IMR-90 (cell line): ENCODE measurements at places on chromosomes 5 and 9. TPM values are rescaled to one million over a fixed set of nuclear protein-coding genes. Genes with fewer than 3 reads are reported as not detected.

DNA sequence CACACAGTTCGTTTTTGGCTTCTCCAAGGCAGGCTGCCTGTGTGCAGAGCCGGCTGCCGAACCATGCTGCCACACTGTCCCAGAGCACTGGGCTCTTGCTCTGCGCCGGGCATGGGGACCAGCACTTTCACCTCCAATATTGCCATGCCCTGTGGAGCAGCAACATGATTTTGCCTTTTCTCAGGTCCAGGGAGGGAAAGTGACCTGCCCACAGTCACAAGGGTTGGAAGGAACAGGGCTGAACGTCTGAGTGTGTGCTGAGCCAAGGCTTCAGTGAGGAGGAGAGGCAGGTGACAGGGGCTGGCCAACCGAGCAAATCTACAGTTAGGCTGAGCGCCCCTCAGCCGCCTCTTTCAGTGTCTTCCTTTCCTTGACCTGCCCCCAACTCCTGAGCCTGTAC, 34.0 kb upstream of the SYNPO start:
- no peak for DNase-seq

DNA sequence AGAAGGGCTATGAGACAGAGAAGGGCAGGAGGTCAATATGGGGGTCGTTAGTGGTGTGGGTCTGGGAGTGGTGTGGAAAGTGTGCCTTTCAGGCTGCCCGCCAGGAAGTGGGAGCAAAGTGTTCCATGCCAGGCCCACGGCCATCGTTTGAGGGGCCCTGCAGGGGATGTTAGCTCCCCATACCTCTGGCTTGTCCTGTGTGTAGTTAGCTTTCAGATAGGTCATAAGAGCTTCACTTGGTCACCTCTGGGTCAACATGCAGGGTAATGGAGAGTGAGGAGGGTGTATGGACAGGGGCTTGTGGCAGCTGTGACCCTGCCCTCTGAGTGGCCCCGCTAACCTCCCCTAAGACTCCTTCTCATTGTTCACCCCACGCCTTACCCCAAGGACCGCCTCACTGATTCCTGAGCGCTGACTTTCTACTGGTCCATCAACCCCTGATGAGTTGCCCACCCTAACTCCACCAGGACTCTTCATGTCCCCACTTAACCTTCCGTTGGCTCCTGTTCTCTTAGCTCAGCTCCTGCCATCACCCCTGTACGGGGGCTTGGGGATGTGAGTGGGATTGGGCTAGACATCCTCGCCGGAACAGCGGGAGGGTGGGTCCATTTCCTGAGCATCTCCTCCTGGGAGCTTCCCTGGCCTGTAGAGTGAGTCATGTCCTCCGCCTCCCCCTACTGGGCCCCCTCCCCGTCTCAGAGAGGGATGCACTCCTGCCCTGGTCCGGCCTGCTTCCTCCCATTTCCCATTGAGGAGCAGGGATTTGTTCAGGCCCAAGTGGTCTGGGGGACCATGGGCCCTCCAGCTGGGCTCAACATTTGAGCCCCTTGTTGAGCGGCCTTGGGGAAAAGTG, 125.7 kb downstream of the FGF18 start:
- DNase-seq = no peak

- no peak for DNase-seq
Measured at GRCh38 chr5:162202285-162202880, 134.8 kb downstream of the GABRG2 start.

DNA sequence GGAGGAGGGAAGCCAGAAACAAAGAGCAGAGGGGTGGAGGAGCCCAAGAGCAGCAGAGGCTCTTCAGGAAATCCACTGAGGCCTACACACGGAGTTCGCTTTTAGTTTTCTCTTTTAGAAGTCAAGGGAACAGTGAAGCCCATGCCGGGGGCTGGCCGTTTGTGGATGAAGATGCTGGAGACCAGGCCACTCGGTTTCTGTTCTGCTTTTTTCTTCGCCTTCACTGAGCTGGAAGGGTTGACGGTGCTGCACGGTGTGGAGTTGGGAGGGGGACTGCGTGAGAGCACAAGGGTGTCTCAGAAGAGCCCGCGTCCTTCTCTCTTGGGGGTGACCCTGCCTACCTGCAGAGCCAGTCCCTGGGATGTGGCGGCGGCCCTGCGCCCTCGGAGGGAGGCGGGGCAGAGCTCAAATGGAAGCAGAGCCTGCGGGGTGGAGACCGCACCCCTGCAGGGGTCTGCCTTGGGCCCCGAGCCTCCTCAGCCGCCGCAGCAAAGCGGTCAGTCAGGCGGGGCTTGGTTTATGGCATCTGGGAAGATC, 68.5 kb upstream of the CACNA1B start:
- DNase-seq = no peak

DNA sequence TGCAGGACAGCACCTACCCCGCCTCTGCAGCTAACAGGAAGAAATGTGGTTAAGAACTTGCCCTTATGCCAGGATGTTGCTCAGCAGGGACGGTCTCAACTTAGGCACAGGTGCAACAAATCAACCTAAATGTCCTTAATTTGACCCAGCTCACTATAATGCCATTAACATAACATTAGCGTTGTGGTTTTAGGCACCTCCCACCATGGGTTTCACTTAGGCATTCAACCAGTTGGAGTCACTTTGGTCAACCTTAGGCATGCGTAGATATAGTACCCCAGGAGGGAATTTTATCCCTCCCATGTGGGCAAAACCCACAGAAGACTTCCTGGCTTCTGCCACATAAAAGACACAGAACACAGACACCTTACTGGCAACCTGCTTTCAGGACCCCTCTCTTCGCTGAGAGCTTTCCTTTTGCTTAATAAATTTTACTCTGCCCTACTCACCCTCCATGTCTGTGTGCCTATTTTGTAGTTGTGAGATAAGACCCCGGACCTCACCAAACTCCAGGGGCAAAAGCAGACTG, 8.7 kb upstream of the ERAP1 start:
- DNase-seq = no peak

DNA sequence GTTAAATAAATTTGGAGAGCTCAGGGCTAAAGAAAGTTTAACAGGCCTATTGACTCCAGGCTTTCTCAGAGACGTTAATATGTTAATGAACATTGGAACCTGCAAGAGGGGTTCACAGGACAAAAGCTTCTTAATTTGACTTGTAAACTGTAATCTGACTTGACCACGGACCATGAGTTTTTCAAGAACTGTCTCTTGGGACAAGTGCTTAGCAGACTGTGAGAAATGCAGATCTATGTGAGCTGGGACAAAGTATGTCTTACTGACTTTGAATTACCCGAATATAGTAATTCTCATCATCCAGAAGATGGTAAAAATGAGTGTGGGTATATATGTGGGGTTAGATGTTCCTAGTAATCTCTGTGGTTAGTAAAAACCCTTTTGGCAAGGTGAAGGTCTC, 186.6 kb downstream of the ATP10B start:
- no peak for DNase-seq

DNA sequence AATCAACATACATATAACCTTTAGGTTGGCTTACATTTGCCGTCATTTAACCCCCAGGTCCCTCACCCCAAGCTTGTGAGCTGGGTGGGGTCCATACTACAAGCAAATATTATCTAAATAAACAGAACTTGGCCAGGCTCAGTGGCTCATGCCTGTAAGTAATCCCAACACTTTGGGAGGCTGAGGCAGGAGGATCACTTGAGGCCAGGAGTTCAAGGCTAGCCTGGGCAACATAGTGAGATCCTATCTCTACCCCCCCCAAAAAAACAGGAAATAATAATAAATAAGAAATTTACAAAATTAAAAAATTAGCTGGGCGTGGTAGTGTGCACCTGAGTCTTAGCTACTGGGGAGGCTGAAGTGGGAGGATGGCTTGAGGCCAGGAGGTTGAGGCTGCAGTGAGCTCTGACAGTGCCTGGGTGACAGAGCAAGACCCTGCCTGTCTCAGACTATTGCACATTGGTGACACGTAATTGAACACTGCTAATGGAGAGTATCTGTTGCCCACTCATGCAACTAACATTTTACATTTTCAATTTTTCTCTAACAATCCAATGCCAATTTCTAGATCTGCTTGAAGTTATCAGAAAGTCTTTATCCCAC, 18.9 kb downstream of the FNBP1 start:
- no peak for DNase-seq

FOXD4 gene
- 0.18 TPM in 1 of 2 replicates, not detected in the other for total RNA-seq

GABBR2 gene
- total RNA-seq = 19.4 and 20.3 TPM in 2 replicates

SLC27A6 gene
- under 0.01 and 0.28 TPM in 2 replicates for total RNA-seq

OTULIN gene
- total RNA-seq = 19.5 and 20.3 TPM in 2 replicates

IFNE gene
- 1.8 and 1.9 TPM in 2 replicates for total RNA-seq

ADCY2 gene
- not detected in 2 replicates for total RNA-seq
